ENCODE measurements at places on chromosomes 6 and 20.

DNA sequence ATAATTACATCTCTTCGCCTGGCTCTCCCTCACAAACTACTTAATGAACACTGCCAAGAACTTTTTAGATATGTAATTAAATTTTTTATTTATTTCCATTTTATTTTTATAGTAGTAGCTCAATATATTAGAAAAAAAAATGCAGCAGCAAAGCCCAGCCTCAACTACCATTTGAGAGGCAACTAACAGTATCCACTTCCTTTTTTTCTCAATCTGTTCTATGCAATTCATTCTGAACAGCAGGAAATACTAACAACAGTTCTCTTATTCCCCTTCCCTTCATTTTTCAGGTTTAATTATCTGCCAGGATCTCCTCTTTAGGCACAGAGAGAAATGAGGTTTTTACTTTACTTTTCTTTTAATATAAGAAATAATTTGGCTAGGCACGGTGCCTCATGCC, 112.7 kb downstream of the ZNF217 start:
- DNase-seq, result no peak

GRCh38 chr6:145886228-145886956, 71.8 kb upstream of the FBXO30 start:
- no peak for DNase-seq

DNA sequence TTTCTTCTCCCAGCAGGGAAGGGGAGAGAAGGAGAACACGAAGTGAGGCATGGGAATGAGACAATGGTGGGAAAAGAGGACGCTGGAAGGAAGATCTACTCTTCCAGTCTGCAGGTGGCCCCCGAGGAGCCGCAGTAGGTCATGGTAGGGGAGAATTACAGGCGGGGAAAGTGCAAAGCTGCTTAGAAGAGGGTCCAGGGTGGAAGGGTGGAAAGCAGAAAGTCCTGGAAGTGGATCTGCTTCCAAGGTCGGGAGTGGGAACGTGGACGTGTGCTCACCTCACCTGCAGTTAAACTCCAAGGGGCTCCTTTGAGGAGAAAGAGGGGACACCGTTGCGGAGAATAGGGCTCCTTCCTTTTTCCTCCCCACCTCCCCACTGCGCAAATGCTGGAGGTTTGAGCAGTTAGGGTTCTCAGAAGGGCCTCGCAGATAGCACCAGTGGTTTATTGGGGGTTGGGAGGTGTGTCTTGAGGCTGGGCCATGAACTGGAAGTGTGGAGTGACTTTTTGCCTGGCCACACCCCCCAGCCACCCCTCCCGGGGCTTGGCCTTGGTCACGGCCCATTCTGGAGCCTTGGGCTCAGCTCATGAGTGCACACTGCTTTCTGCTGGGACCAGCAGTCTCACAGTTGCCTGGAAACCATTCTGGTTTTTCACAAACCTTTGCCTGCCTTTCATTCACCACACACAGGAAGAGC, 100.4 kb upstream of the MLN start:
- DNase-seq, result no peak

GRCh38 chr6:38797391-38797790, 82.3 kb downstream of the DNAH8 start:
- peak; percentile 47 for DNase-seq

DNA sequence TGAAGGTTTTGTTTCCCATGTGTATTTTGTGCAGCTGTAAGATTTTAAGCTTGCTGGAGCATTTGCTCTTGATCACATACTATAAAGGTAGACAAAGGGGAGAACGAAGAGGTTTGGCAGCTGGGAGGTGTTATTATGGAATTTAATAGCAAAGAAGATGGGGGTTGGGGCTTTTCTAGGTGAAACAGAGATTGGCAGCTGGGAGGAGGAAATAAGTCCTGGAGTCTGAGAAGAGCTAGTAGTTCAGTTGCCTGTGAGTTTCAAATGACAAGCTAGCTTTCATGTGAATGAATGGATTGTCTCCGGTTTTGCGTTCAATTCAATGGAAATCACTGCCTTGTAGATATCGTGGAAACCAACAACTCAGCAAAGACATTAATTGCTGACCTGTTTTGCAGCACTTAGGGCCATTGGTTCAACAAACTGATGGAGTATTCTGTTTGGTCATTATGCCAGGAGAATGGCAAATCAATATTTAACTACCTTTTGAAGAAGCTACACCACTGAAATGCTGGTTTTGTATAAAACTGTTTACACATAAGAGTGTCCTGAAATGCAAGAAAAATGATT, 38.1 kb upstream of the FLRT3 start:
- no peak for DNase-seq

GRCh38 chr6:144778773-144779492, 493.8 kb downstream of the UTRN start:
- no peak for DNase-seq

- DNase-seq, result no peak
Observed at GRCh38 chr6:75065523-75065922, 140.3 kb downstream of the COL12A1 start.

GRCh38 chr6:39077882-39078594, 29.5 kb downstream of the GLP1R start:
- no peak for DNase-seq

GRCh38 chr6:1230689-1231605, 81.0 kb upstream of the FOXQ1 start:
- DNase-seq, result no peak

GRCh38 chr6:87407561-87407900, 241 bp upstream of the CFAP206 start:
- DNase-seq, result peak; percentile 76

DNA sequence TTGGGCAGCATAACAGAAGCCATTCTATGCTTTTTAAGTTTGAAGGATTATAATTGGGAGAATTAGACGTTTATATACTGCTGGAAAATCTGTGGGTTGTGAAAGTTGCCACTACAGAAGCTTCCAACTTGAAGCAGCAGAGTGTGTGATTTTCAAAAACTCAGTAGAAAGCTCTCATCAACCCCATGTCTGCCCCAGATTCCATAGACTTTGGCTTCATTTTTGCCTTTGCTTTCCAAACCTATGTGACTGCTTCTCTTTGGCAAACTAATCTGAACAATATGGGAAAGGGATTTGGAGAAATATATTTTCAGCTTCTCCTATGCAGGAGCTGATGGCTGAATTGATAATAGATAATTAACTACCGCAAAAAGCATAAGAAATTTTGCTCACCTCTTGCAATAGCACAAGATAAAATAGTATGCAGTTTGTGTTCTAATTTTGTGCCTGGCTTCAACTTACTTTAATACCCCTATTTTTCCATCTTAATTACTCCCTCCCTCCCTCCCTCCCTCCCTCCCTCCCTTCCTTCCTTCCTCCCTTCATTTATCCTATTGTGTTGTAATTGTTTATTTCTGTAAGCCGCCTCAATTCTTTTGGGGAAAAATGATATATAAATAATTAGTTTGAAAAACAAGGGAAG, 214.1 kb upstream of the HS3ST5 start:
- DNase-seq, result no peak

- DNase-seq, result no peak
Observed at GRCh38 chr6:24428615-24429014, 25.9 kb downstream of the MRS2 start.

- DNase-seq, result no peak
Observed at GRCh38 chr6:159456349-159456748, 236.7 kb downstream of the SOD2 start.

- DNase-seq, result no peak
Observed at GRCh38 chr6:106244931-106245330, 80.6 kb downstream of the ATG5 start.

GRCh38 chr20:56995149-56995548, 271.3 kb downstream of the BMP7 start:
- no peak for DNase-seq

DNA sequence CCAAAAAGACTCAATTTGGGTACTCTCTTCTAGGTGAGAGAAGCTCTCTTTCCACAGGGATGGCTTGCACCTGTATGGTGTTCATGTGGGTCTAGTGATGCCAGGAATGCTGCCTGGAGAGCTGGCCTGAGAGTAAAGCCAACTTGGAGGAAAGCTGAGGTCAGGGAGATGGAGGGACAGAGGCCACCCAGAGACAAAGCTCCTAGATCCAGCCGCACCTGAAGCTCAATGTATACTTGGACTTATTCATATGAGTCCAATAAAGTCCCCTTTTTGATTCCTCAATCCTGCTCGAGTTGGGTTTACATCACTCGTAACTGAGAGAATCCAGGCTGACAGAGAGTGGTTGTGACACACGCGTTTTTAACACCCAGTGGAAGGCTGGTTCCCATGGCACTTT, 33.8 kb downstream of the SULF2 start:
- no peak for DNase-seq

DNA sequence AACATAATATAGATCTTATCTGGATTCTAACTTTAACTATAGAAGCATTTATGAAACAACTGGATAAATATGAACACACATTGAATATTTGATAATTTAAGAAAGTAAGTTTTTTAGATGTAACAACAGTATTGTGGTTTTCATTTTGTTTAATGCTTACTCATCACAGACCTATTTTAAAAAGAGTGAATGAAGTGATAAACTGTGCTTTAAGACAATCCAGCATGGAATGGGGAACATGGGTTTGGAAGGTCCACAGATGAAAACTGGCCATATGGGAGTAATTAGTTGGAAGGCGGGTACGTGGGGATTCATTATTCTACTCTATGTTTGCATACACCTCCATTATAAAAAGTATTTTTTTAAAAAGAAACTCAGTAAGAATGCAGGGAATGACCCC, 21.2 kb downstream of the EPB41L2 start:
- DNase-seq, result no peak

GRCh38 chr20:39829661-39830060, 859.4 kb downstream of the MAFB start:
- DNase-seq, result no peak

DNA sequence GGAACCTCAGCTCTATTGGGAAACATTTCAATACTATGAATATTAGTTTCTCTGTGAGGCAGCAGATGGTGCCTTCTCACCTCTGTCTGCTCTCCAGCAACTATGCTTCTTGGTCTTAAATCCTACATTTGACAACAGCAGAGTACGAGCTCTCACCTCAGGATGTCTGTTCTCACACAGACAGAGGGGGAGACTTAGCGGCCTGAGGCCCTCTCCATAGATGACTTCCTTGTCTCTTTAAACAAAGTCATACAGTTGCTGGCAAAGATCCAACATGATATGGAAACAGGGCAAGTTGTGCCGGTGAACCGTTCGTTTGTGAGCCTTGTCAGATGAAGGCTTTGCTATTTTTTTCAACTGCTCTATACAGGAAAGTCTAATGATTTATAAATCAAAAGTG, 43.7 kb upstream of the GABRR1 start:
- DNase-seq, result no peak

- DNase-seq, result no peak
Observed at GRCh38 chr20:8782804-8783203, 286.1 kb upstream of the PLCB4 start.

DNA sequence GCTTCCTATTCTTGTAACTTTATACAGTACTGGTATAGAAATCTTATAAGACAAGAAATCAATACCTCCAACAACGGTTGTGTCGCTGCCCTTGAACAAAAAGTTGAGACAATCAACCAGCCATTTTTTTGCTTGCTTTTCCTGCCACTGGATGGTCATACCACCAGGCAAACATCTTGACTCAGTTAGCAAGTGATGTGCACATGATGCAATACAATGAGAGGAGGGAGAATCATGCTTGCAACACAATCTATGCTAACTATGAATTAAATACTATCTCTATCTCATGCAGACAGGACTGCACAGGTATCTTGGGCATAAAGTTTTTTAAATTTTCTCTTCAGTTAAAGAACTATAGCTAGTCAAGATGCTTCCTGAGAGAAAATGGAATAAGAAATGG, 877.7 kb upstream of the CITED2 start:
- no peak for DNase-seq

DNA sequence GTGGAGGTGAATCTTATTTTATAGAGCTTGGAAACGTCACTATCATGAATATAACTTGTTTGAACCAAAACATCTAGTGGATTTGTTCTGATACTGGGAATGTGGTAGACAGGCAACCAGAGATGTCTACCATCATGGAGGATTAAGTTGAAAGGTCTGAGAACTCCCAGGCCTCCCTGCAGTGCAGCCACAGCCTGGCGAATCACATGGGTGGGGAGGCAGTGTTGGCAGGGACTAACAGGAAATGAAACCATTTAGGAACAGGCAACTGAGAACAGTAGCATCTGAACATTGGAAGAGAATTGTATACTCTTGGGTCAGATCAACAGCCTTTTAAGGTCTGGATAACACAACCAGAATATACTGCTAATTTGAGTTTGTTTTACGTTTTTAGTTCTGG, 22.3 kb upstream of the CEP162 start:
- DNase-seq, result no peak

DNA sequence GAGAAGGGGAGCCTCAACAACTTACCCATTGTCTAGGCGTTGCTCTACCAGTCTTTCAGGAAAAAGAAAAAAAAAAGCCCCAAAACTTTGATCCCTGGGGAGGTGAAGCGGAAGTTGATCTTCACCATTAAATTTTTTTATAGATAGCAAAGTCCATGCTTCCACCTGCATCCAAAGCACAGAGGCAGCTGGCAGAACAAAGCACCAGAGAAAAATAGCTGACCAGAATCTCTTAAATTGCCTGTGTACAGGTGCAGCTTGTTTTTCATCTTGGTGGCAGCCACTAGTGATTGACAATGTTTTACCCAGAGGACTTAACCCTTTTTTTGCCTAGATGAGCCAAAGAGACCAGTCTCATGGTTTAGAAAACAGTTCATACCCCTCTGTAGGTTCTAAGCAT, 86.0 kb downstream of the MYB start:
- no peak for DNase-seq

GRCh38 chr20:41261260-41261659, 56.3 kb downstream of the ZHX3 start:
- no peak for DNase-seq

- peak; percentile 1 for DNase-seq
Observed at GRCh38 chr20:49420811-49421295, 61.6 kb downstream of the KCNB1 start.

- DNase-seq, result no peak
Observed at GRCh38 chr6:31776485-31776988, 591 bp downstream of the VWA7 start.

DNA sequence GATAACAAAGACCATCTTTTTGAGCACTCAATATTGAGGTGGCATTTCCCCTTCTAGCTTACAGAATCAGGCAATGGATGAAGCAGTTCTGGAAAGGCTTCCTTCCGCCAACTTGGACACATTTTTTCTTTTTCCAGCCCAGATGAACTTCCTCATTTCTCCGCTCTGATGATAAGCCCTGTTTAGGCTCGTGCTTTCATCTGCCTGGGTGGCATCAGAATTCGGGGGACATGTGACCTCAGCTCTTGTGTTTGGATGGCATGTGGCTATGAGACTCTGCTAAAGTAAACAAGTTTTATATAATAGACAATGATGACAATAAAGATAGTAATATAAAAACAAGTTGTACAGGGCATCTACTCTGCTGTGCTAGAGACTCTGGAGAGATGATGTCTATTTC, 796.7 kb downstream of the DHX35 start:
- no peak for DNase-seq

- DNase-seq, result no peak
Observed at GRCh38 chr6:1129131-1129530, 182.8 kb upstream of the FOXQ1 start.

DNA sequence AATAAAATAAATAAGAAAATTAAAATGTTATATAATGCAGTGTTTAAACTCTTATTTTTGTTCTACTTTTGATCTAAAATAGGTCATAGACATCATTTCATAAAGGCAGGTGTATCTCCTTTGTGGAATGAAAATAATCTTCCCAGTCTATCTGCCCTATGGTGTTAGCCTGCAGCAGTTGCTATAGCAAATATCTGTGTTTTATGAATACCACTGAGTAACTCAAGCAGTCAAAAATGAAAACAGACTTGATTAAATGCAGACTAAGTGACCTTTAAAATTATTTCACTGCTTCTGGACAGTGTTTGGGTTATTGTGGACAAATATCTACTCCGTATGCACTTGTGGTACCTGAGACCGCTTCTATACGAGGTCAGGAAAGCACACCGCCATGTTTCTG, 11.8 kb downstream of the HTR1B start:
- DNase-seq, result no peak
